ENCODE measurements at places on chromosomes 7 and 10.

DNA sequence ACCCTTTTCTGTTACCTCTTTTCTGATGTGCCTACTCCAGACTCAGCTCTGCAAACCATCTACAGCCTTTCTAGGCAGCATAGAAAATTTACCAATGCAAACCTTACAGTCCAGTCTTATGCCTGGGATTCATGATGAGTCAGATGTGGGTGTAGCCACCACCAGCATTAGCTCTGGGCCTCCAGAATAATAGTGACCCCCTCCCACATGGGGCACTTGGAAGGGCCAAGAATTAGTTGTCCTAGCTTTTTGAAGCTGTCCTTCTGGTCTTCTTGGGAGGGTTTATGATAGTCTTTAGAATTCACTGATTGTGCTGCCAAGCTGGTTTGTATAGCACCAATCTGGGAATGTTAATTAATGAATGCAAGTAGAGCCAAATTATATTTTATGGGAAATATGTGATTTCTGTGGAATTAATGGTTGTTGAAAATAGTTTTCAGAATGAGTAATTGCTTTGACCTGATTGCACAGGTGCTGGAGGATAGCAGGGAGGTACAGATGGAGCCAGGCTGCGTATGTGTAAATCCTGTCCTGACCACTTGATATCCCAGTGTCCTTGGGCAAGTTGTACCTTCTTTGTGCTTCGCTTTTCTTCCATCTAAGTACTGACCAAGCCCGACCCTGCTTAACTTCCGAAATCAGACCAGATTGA, 94.8 kb downstream of the CPED1 start:
- no peaks in the 10 kb centered on the region for H3K36me3 ChIP-seq
- DNase-seq: no peak
- H3K4me3 ChIP-seq: no peak overlapping the region
- no peaks in the 10 kb centered on the region for H3K27me3 ChIP-seq
- no peaks in the 10 kb centered on the region for H3K4me1 ChIP-seq
- no peak overlapping the region for H3K27ac ChIP-seq

DNA sequence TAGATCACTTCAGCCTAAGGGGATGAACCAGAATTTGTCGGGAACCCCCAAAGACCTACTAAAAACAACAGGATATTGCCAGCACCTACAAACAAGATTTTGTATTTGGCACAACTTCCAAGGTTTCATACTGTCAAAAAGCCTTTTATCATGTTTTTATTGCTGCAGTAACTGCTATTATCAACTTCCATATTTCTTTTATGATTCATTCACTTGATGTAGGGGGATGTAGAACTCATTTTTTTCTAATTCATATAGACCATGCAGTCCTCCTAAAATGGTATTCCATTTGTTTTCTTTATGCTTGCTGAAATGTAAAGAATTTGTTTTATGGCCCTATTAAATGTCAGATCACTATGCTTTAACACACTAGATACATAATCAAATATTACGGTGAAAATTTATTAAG, 30.0 kb upstream of the WNT16 start:
- no peak for DNase-seq
- no peak overlapping the region for H3K27ac ChIP-seq
- peaks cover 1% of the 10 kb centered on the region for H3K4me1 ChIP-seq
- H3K36me3 ChIP-seq: no peaks in the 10 kb centered on the region
- no peaks in the 10 kb centered on the region for H3K27me3 ChIP-seq
- H3K4me3 ChIP-seq: no peak overlapping the region

DNA sequence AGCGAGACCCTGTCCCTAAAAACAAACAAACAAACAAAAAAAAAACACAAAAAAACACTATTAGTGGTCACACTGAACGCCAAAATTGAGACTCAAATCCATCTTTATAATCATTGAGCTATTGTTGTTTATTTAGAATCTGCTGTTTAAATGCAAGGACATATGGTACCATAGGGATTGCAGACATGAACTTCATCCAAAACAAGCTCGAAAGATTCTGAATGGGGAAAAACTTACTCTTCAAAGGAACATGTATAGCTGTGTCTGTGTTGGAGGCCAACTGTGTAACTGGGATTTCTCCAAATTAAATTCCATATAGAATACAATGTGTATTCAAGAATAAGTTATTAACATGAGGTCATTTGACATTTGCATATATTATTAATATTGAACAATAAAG, 74.7 kb upstream of the GPR158 start:
- no peak overlapping the region for H3K27ac ChIP-seq
- no peak overlapping the region for H3K4me3 ChIP-seq
- H3K4me1 ChIP-seq: peaks cover 17% of the 10 kb centered on the region
- no peaks in the 10 kb centered on the region for H3K36me3 ChIP-seq

DNA sequence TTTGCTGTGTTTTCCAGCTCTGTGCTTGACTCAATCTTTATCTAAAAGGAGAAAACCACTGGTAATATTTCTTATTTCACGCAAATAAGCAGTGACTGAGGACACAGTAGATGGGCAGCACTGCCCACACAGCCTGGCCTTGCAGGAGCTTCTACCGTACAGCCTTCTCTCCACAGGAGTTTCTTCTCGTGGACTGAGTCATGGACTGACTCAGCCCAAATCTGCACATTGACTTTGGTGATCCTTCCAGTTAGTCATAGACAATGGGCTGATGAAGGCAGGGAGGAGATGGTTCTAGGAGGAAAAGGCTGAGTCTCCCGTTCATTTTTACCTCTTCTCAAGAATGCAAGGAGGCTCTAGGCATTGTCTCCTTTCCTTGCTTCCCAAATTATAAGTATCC, 200.7 kb downstream of the RAPGEF5 start:
- no peak overlapping the region for H3K4me3 ChIP-seq
- peaks cover 13% of the 10 kb centered on the region for H3K4me1 ChIP-seq
- no peak for DNase-seq

- H3K4me1 ChIP-seq: no peaks in the 10 kb centered on the region
- no peak overlapping the region for H3K27ac ChIP-seq
- H3K27me3 ChIP-seq: no peaks in the 10 kb centered on the region
- no peak overlapping the region for H3K4me3 ChIP-seq
These were observed 11.6 kb downstream of the GHRHR start for GRCh38 chr7:30975256-30975899.

DNA sequence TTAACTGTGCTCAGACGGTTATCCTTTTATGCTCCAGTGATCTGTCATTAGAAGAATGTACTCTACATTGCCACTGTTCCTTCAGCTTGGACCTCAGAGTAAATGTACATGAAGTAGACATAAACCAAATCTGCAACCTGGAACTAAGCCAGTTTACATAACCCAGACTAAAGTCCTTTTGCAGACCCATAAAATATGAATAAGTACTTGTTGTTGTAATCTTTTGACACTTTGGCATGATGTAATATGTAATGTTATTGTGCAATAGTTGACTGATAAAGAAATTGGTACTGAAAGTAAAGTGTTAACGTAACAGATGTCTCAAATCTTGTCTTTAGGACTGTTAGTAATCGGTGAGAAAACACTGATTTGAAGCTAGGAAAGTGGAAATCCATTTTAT, 115.8 kb upstream of the SORCS1 start:
- no peaks in the 10 kb centered on the region for H3K36me3 ChIP-seq
- H3K27ac ChIP-seq: no peak overlapping the region
- no peaks in the 10 kb centered on the region for H3K27me3 ChIP-seq
- DNase-seq: no peak
- H3K4me3 ChIP-seq: no peak overlapping the region
- H3K4me1 ChIP-seq: peaks cover 2% of the 10 kb centered on the region

GRCh38 chr7:28102797-28103196, 77.8 kb downstream of the JAZF1 start:
- H3K4me1 ChIP-seq: peaks cover 3% of the 10 kb centered on the region
- H3K4me3 ChIP-seq: no peak overlapping the region
- no peaks in the 10 kb centered on the region for H3K27me3 ChIP-seq

Measured in neuronal stem cell (in vitro differentiated cells).